ENCODE measurements at places on chromosomes 7 and 10.

GRCh38 chr10:91539930-91540329 is 92.9 kb downstream of the PPP1R3C start:
- DNase-seq = no peak

DNA sequence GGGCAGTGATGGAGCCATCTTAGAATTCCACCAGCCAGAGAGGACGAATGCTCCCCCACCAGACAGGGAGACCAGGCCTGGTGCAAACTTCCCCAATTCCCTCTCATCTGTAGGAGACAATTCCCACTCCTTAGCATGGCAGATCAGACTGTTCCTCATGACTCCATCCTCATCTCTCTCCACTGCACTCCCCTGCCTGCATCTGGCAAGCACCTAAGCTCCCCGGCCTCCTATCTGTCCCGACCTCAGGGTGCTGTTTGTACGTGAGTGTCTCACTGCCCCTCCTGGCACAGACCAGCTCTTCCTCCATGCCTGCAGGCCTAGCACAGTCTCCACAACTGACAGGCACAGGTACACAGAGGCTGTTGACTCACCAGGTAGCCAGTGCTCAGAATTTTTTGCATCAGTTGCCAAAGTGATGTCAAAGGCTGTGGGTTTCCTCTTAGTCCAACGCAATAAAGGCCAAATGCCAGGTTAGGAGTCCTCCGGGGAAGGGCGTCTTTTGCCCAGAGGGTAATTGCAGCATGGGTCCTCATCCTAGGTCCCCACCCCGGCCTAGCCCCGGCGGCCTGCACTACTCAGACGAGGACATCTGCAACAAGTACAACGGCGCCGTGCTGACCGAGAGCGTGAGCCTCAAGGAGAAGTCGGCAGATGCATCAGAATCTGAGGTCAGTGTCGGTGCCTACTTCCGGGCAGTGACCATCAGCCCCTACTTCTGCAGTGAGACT is 436.8 kb upstream of the FOXK1 start:
- no peak for DNase-seq

- no peak for DNase-seq
Measured at GRCh38 chr10:65907199-65907712, 1018.6 kb upstream of the LRRTM3 start.

DNA sequence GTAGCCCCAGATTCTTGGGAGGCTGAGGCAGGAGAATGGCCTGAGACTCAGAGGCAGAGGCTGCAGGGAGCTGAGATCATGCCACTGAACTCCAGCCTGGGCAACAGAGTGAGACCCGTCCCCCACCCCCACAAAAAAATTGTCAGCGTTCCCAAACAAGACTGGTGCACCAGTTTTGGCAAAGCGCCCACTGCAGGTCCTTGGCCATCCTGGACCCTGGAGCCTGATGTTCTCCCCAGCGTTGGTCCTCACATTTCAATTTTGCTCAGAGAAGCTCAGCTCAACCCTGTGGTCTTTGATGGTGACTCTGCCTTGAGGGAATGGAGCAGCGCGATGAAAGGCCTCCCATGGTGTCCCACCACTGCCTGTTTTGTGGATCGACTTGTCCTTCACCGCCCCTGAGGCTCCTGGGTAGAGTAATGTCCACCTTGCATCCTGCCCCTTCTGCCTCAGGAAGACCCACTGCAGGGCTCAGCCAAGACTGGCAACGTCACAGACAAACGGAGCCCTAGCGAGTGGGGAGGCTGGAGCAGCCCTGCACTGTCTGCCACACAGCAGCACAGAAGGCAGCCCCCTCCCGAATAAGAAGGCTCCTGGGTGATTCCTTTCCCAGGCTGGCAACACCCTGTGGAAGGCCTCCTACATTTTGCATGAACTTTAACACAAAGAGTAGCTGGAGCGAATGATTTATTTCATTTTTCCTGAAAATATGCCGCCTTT is 410.9 kb downstream of the TCERG1L start:
- no peak for DNase-seq

DNA sequence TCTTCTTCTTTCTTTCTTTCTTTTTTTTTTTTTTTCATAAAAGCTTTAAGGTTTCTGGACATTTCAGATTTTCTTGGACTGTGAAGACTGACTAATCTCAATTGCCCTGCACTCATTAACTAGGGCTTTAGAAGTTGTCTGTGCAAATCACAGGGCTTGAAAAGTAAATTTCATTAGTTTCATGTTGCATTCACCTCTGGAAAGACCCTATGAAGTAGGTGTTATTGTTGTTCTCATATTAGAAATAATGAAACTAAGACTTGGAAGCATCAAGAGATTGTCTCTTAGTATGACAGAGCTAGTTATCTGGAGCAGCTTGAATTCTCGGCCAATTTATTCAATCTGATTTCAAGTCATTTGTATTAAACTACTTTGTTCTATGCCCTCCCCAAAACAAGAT is 28.2 kb upstream of the SEMA3D start:
- no peak for DNase-seq
